ENCODE measurements at places on chromosomes 3 and 15.

- DNase-seq, result no peak
These were observed 45.4 kb downstream of the PRICKLE2 start for GRCh38 chr3:64179860-64180259.

DNA sequence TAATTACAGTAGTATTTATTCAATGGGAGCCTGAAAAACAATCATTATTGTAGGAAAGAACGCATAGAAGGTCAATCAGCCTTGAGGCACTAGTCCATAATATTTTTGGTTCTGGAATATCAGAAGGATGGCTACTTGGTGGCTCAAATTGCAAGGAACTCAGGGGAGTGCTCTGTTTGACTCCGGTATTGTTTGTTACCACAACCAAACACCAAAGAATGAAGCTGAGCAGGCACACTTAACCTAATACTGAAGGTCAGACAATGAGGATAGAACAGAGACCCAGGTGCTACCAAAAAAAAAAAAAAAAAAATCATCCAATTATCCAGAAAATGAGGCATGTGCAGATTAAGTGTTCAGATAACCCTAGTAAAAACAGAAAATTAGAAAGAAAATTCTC lies 11.1 kb upstream of the SATB1 start:
- no peak for DNase-seq

GRCh38 chr15:61892140-61892539 lies 168.1 kb downstream of the VPS13C start:
- DNase-seq, result no peak

DNA sequence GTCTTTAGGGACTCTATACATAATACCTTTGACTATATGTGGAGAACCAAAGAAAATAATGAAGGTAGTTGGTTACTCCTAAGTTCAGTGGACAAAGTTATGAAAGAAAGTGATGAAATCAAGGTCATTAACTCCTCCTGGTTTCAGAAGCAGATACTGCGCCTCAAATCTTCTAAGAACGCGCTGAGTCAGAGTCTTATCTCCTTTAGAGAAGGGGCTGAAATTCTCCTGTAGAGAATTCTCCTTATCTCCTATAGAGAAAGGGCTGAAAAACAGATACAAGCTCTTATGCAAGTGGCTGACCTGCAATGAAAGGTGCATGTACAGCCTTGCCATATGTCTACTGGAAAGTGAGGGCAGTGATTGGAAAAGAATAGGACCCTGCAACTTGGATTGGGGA lies 824.2 kb downstream of the NSUN3 start:
- no peak for DNase-seq
